ENCODE measurements at places on chromosomes 12 and 14.
A peak's percentile ranks its signal among the peaks of the same experiment; 100 is the strongest.

DNA sequence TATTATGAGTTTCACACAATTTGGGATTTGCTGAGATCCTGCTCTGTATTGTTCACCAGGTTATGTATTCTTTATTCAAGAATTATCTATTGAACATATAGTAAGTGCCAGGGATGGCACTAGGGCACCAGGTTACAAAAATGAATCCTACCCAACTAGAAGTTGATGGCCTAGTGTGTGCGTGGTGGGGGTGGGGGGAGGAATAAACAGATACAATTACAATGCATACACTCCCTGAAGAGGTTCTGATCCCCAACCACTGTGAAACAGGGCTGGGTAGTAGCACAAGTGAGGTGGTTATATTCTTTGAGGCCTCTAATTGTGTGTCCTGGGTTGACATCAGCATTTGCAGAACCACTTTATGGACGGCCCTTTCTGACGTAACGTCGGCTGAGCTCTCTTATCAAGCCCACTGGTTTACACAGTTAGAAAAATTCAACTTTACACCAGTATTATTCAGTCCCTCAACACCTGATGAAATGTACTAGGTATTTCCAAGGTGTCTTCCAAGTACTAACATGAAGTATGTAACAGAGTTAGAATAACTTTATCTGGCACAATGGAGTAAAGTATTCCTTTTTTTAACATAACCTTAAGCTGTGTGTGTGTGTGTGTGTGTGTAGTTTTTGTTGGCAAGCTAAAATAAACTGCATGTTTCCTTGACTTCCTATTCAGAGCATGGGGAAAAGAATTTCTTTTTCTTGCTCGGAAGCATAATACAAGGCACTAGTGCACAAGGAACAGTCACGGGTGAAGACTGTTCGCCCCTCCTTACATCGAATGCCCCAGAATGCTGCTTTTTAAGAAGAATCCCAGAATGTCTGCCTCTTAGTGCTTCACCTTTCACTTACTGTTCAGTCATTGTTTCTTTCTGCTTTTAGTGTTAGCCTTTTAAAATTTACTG, 8.1 kb upstream of the GLRX5 start:
- DNase-seq: no peak

DNA sequence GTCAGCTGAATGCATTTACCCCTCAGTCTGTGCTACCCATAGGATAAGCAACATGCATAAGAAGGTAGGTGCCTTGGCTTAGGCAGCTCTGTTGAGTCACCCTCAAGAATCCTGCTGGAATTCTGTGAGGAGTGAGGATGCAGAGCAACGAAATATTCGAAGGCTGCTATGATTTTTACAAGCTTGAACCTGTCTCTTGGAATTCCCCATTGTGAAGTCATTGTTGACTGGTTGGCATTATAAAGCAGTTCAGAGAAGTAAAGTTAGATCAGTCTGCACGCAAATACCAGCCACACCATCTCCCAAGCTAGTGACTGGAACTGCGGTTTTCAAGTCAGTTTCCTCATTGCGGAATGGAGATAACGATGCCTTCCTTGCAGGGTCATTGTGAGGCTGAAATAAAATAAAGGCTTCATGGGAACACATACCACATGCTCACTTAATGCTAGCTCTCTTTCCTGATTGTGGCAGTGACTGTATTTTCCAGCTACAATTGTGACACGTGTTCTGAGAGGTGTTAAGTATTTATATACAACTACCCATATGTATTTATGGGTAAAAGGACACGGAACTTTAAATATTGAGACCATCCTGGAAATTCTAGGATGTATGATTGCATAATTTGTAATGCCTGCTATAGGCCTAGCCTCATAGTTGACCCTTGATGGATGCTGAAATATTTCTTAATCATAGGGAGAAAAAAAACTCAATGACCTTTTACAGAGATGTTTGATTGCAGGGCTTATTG, 96.7 kb downstream of the ETV6 start:
- DNase-seq: peak; percentile 42

DNA sequence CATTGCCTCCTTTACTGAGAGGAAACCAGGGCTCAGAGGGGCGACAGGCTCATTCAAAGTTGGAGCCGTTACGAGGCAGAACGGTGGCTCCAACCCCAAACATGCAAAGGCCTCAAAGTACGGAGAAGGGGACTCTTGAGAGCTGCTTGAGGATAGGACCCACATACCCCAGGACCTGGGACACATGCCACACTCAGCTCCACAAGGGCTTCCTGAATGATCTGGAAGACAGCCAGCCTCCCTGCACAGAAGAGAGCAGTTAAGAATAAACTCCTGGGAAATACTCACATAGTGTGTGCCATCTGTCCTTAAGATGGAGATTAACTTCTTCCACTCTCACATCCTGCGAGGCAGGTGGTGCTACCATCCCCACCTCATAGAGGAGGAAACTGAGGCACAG, 26.6 kb upstream of the NXPH4 start:
- DNase-seq: no peak

GRCh38 chr12:132380641-132381040, 51.3 kb upstream of the GALNT9 start:
- no peak for DNase-seq

DNA sequence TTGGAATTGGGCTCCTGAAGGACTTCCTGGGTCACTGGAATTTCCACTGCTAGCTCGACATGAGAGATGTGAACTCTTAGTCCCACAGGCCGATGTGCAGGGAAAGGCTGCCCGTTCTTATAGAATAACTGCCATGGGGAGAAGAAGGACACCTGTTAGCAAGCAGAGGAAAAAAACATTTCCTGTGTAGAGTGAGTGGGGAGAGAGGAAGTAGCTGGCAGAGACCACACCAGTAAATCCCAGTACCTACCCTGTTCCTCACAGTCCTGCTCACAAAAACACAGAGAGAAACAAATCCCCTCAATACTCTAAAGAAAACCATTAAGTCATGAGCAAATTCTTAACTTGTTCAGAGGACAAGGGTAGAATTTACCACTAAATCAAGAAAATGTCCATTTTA, 29.5 kb downstream of the AREL1 start:
- no peak for DNase-seq

GRCh38 chr14:63361790-63362189, 43.1 kb upstream of the GPHB5 start:
- DNase-seq: no peak

DNA sequence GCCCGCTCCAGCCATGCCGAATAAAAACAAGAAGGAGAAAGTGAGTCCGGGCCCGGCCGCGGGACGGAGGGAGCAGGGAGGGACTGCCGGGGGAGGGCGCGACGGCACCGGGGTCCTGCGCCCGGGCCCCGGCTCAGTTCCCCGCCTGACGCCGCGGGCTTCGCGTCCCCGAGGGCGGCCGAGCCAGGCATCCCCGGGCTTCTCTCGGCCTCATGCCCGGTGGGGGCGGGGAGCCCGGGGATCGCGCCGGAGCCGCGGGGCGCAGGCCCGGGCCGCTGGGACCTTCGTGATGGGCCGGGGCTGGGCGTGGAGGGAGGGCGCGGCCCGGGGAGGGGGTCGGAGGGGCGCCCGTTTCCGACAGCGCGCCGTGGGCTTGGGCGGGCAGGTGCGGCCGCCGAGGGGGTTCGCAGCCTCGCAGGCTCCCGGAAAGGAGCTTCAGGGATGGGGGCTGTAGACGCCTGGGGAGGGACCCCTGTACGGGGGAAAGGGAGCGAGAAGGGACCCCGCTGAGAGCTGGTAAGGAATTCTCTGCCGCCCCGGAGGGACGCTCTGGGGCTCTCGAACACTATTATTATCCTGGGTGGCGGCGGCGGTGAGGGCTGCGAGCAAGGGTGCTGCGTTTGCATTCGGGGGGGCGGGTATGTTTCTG, 496 bp downstream of the PPP2R5C start:
- DNase-seq: no peak

- no peak for DNase-seq
Observed at GRCh38 chr12:87201598-87201997, 827.6 kb downstream of the C12orf50 start.

DNA sequence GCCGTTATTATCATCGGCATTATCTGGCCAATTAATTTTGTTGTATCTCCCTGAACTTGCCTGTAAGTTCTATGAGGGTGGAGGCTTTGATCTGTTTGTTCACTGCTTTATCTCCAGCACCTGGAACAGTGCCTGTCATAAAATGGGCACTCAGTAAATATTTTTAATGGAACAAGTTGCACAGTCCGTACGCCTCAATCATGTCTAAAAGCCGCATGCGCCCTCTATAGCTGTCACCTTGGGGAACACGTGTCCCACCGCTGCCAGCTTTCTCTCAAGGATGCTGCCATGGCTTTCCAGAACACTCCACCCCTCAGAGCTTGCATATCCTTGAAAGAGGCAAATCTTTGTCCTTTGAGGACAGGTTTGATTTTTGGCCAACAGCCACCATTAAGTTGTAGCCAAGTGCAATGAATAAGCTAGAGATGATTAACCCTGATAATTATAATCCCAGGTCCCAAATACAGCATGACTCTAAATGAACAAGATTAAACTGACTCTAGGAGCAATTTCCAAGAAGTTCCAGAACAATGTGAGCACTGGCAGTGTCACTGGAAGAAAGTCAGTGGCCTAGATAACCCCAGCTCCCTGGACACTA, 55.1 kb downstream of the ERH start:
- no peak for DNase-seq

GRCh38 chr14:83085725-83086124, 1552.1 kb upstream of the SEL1L start:
- no peak for DNase-seq

DNA sequence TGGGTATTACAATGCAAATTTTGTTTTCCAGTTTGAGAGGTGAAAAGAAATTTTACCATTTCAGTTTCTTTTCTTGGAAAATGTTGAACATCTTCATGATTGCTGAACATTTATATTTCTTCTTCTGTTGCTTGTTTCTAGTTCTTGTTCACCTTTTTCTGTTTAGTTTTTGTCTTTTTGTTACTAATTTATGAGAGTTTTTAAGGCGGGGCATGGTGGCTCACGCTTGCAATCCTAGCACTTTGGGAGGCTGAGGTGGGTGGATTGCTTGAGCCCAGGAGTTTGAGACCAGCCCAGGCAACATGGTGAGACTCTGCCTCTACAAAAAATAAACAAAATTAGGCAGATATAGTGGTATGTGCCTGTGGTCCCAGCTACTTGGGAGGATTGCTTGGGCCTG, 10.7 kb downstream of the KIF5A start:
- no peak for DNase-seq

GRCh38 chr14:72480464-72481243, 413.2 kb downstream of the DPF3 start:
- DNase-seq: no peak

GRCh38 chr12:113071135-113072112, 14.9 kb downstream of the DTX1 start:
- DNase-seq: no peak

GRCh38 chr14:60204104-60204842, 39.1 kb upstream of the DHRS7 start:
- no peak for DNase-seq

GRCh38 chr12:16166563-16167470, 110.7 kb downstream of the SLC15A5 start:
- no peak for DNase-seq

GRCh38 chr12:106223485-106224354, 24.1 kb downstream of the CKAP4 start:
- no peak for DNase-seq

DNA sequence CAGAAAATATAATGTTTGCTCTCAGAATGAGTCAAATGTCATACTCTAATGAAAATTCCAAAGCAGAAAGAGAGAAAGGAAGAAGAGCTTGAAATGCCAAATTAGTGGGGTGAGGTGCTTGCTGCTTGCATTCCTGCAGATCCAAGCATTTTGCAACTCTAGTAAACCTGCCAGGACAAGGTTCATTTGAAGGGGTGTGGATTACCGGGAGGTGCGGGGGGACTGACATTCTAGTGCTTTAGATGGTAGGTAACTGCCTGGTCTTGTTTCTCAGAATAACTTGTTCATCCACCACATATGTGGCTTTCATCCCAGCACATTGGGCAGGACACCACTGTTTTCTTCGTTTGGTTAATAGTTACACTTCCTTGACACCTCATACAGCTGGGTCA, 144.4 kb downstream of the AKAP6 start:
- DNase-seq: peak; percentile 53

DNA sequence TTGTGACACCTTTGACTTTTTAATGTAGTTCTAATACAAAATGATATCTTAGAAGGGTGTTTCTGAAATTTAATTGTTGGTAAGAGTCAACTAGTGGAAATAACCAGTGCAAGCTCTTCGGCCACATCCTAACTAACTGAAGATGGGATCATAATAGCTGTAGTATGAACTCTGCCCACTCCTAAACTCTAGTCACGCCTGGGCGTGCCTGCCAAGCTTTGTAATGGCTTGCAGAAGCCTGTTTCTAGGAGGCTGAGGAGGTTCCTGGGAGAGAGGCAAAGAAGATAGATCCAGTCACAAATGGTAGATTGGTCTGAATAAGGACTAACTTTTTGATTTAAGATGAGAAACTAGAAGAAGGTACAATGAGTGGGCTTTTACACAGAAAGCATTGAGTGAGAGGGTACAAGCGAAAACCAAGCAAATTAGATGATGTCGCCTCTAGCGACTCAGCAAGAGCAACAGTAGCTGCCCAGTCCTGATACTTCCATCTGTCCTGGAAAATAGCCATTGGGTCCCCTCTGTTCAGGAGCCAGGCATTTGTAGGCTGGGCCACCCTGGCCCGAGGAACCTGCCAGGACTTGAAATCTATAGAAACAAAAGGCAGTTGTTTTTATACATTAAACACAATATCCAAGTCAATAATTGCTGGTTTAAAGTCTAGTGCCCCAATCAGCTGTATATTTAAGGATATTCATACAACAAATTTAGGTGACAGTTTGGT, 148.8 kb downstream of the SLC38A4 start:
- no peak for DNase-seq

GRCh38 chr14:30330445-30330844, 228.5 kb upstream of the G2E3 start:
- DNase-seq: no peak

DNA sequence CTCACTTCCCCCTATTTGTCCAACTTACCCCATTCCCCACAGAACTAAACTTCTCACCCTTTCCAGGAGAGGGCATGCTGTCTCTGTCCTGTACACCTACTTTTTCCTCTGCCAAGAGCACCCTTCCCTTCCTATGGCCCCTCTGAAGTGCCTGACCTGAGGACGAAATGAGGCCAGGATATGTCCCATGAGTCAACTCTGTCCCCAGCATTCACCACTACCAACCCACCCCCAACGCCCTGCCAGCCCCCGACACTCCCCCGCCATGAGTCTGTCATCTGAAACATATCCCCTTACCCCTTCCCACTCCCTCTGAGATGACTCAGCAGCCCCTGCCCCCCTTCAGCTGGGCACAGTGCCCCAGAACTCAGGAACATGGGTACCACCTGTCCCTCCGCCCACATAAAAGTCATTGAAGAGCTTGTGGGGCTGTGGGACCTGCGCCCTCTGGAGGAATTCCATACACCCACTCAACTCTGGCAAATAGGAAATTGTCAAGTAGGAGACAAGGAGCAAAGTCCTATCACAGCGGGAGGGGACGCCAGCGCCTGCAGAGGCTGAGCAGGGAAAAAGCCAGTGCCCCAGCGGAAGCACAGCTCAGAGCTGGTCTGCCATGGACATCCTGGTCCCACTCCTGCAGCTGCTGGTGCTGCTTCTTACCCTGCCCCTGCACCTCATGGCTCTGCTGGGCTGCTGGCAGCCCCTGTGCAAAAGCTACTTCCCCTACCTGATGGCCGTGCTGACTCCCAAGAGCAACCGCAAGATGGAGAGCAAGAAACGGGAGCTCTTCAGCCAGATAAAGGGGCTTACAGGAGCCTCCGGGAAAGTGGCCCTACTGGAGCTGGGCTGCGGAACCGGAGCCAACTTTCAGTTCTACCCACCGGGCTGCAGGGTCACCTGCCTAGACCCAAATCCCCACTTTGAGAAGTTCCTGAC, 26.3 kb downstream of the ITGA7 start:
- no peak for DNase-seq
